ENCODE measurements at places on chromosomes 1 and 21.

GRCh38 chr1:78113156-78113916, 67.6 kb downstream of the GIPC2 start:
- DNase-seq = no peak

GRCh38 chr1:50328552-50328951, 94.7 kb downstream of the DMRTA2 start:
- DNase-seq = no peak

DNA sequence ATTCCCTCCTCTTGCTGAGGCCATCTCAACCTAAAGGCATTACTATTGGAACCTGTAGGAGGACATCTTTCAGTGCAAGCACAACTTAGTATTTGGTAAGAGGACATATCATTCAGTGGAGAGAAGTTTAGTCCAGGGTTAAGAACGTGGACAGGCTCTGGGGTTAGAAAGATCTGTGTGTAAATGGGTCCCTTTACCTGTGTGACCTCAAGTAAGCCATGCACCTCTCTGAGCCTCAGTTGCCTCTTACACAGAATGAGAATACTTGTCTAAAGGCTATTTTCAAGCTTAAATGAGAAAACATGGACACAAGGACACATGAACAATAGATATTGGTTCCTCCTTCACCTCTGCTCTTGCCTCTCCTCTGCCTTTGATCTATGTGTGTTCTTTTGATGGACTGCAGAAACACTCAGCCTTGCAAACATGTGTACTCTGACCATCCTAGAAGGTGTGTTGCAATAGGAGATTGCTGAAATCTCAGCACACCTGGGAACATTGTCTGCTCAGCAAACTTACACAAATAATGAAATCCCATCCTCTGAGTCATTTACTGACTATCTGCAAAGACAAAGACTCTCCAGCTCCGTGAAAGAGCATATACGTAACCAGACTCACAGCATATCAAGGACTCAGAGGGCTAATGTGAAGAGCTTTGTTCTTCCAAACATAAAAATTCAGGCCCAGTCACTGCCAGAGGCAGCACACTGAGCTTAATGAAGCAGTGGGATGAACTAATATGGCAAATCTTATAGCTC, 143.8 kb downstream of the DAB1 start:
- DNase-seq = peak; percentile 12

DNA sequence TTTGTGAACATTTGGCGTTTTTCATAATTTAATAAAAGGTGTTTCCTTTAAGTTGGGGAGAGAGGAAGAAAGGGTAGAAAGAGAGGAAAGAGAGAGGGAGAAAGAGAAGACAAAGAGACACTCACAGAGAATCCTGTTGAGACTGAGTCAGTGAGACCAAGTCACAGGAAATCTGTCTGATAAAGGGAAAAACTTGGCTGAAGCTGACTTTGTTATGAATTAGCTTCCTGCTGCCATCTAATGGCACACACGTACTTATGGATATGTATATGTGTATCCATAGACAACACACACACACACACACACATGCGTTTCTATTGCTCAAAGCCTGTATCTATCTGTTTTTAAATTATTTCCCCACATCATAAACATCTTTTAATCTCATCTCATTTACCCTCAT, 42.5 kb upstream of the DISC1 start:
- DNase-seq = no peak

GRCh38 chr1:225437710-225438437, 10.0 kb upstream of the LBR start:
- DNase-seq = peak; percentile 66

GRCh38 chr1:178300352-178300699, 196.4 kb downstream of the CLEC20A start:
- no peak for DNase-seq

GRCh38 chr1:152448095-152448494, 34.0 kb upstream of the CRNN start:
- no peak for DNase-seq

DNA sequence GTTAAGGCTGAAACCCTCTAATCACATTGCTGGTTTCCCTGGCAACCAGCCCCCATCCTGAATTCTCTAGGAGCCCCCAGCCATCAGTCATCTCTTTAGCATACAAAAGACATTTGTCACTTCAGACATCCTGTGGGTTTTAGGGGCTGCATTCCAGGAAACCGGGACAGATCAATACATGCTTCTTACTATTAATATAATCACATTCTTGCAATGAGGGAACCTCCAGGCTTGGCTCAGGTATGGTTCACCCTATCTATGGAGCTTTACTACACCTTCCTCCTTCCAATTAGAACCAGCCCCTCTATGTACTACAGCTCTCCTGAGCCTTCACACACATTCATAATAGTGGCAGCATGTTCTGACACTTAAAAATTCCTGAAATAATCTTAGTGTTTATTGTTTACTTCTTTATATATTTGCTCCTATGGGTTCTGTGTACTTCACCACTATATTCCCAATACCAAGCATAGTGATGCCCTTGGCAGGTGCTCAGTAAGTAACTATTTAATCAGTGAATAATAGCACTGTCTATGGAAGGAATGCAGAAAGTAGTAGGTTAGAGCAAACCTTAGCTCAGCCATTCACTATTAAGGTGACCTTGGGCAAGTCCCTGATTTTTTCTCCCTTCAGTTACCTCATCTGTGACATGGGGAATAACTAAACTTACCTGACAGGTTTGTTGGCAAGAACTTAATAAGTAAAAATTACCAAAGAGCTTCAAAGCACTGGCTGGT, 59.6 kb downstream of the ZNF678 start:
- DNase-seq = peak; percentile 53

GRCh38 chr1:5342830-5343229, 649.4 kb downstream of the NPHP4 start:
- DNase-seq = no peak

GRCh38 chr21:28174006-28174405, 818.7 kb downstream of the LTN1 start:
- DNase-seq = no peak

GRCh38 chr1:53680868-53681267, 58.1 kb downstream of the GLIS1 start:
- DNase-seq = no peak

GRCh38 chr21:14677013-14677412, 130.9 kb upstream of the SAMSN1 start:
- peak; percentile 62 for DNase-seq

DNA sequence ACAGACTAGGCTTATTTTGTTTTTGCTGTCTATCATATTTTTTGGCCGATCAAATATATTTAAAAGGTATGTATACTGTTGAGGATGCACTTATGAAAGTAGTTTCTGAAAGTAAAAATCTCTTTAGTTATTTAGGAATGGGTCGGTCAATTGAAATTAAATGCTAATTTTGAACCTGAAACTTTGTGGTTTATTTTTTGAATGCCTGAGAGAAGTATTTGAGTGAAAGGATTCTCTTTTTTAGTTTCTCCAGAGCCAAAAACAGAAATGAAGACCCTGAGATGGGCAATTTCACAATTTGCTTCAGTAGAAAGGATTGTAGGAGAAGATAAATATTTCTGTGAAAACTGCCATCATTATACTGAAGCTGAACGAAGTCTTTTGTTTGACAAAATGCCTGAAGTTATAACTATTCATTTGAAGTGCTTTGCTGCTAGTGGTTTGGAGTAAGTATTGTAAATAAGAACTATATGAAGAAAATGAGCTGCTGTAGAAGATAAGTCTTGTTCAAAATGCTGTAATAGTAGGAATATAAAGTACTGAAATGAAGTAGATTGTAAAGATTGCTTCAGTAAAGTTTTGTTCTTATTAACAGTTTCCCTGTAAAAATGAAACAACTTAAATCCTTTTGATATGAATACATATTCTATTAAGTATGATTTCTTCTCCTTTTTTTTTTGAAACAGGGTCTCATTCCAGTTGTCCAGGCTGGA, 11.5 kb downstream of the USP1 start:
- no peak for DNase-seq

GRCh38 chr1:202860744-202861419, 28.1 kb downstream of the RABIF start:
- peak; percentile 94 for DNase-seq

GRCh38 chr1:33093004-33093403, 12.1 kb downstream of the AZIN2 start:
- DNase-seq = peak; percentile 51

DNA sequence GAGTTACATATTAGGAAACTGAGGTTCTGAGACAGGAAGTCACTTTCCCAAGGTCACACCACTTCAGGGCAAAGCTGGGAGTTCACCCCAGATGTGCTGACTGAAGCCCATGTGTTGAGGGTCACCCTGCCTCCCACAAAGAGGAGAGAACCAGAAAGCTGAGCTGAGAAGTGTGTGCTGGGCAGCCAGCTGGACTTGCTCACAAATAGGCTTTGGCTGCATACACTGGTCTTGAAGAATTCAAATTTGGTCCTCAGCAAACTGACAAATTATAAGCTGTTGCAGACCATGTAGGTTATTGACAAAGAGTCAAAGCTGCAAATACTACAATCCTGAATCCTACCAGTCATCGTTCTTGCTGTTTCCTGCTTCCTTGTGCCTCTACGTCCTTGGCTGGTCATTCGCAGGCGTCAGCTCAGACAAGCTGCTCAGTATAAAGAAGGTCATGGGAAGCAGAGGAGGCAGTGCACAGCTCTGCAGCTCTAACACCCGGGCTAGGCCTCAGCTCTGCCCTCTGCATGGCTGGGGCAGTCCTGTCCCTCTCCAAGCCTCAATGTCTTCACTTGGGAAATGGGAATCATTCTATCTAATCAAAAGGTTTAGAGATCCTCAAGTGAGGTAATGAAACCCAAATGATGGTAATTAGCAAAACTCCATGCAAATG, 40.0 kb downstream of the CDCP2 start:
- no peak for DNase-seq

GRCh38 chr1:91201176-91201575, 179.3 kb upstream of the ZNF644 start:
- DNase-seq = no peak

- no peak for DNase-seq
Observed at GRCh38 chr1:81702079-81702715, 98.5 kb upstream of the ADGRL2 start.

DNA sequence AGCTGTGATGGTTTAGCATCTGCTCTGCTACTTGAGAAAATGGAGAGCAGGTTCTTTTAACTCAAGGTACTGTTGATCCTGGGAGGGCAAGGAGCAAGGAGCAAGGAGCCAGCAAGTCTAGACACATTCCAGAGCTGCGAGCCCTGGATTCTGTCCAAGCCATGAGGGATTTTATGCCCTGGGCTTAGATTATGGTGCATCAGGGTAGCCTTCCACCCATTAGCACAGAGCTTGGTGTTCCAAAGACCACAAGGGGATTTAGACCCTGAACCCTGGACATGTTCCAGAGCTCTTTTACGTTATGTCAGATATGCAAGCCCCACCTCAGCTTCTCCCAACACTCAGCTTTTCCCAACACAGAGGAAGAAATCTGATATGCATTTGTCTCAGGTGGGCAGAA, 2.0 kb upstream of the OR14I1 start:
- DNase-seq = no peak

DNA sequence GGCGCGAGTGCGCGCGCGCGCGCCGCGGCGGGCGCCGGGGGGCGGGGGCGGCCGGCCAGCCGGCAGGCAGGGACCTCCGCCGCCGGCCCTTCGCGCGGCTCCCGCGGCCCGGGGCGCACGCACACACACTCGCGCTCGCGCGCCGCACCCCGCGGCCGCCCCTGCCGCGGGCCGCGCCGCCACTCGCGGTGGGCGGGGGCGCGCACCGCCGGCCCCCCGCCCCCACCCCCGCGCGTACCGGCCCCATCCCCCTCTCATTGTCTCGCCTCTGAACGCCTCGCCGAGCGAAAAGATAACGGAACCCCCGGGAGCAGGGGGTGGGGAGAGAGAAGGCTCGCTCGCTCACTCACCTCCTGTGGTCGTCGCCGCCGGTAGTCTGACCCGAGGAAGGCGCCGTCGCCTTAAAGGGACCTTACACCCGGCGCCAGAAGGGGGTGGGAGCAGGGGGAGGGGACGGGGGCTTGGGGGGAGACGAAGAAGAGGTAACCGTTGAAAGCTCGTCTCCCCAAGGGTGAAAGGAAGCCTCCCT, 428 bp downstream of the POGZ start:
- peak; percentile 92 for DNase-seq

DNA sequence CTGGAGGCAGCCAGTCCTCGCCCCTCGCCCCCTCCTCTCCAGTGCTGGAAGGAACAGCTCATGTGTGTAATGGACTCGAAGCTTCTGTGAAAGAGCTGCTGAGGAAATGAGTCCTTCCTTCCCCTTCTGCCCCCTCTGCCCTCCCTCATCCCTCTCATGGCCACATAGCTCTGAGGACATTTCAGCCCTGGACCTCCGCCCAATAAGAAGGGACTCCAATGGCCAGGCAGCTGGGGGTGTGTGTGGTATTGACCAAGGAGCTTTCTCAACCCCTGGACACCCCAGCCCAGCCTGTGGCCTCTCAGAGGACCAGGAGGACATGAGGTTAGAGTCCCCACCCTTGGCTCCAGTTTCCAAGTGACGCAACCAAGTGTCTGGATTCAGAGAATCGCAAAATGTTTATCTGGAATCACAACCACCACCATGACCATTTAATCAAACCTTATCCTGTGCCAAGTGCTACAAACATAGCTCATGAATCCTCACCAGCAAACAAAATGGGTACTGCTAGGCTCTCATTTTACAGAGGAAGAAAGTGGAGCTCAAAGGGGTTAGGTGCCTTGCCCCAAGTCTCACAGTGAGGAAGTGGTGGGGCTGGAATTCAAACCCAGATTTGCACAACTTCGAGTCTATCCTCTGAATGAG, 47.8 kb upstream of the ECE1 start:
- DNase-seq = no peak

GRCh38 chr1:168671782-168672181, 57.2 kb downstream of the DPT start:
- DNase-seq = no peak

DNA sequence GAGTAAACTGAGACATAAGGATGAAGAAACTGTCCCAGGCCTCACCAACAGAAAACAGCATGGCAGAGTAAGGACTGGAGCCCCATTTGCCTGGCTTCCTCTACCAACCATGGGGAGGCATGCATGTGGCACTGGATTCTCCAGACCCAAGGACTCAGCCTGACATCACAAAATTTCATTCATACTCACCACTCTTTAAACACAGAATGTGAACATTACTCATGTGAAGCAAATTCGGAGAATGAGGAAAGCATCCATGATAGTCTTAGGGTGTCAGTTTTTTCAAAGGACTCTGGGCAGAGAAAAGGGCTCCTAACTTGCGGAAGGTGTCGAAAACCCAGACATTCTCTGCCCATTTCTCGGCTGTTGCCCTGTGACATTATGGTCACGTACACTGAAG, 83.9 kb downstream of the PCNX2 start:
- DNase-seq = no peak

GRCh38 chr1:24418898-24419628, 3.5 kb downstream of the NIPAL3 start:
- DNase-seq = no peak

- DNase-seq = no peak
Observed at GRCh38 chr1:231359113-231359512, 21.0 kb downstream of the SPRTN start.

GRCh38 chr21:33020558-33021100, 5.1 kb upstream of the OLIG2 start:
- no peak for DNase-seq

GRCh38 chr1:29880556-29880955, 644.2 kb downstream of the PTPRU start:
- no peak for DNase-seq

- no peak for DNase-seq
Observed at GRCh38 chr1:105419030-105419429, 1637.4 kb upstream of the PRMT6 start.

Measured in mesendoderm (in vitro differentiated cells).